Upper lobe of left lung (tissue), 6 donors: ENCODE measurements at places on chromosomes 5 and 9.

- DNase-seq: no peak
These were observed 57.1 kb downstream of the KCNIP1 start for GRCh38 chr5:170560938-170561337.

DNA sequence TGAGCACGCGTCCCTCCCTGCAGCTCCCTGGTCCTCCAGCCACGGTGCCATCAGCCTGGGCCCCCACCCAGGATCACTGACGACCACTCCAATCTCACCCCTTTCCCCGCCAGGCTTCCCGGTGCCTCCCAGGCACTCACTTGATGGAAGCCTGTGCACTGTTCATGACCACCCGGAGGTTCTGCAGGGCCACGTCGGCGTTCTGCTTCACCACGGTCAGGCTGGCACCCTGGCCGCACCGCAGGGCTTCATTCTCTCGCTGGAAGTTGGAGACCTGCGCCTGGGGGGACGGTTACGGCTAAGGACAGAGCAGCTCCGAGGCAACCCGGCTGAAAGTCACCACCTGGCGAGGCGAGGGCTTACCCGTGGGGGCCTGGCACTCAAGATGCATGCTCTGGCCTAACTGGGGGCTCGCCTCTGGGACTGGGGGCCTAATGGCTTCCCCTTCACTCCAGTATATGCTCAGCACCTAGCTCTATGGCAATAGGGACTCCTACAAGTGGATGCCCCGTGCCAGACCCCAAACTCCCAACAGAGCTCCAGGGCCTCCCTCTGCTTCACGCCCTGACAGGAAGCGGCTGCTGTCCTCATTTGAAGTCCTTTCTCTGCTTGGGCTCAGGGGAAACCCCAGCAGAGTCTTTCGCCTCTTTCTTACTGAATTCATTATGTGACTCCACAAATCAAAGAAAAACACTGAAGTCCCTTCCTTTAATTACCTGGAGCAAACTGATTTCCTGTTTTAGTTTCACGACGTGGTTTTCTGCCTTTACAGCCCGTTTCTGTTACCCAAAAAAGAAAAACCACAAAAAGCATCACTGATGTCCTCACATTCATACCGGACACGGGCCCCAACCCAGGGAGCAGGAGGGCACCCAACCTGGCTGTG lies 4.2 kb upstream of the SNAPC4 start:
- DNase-seq: peak; percentile 72

DNA sequence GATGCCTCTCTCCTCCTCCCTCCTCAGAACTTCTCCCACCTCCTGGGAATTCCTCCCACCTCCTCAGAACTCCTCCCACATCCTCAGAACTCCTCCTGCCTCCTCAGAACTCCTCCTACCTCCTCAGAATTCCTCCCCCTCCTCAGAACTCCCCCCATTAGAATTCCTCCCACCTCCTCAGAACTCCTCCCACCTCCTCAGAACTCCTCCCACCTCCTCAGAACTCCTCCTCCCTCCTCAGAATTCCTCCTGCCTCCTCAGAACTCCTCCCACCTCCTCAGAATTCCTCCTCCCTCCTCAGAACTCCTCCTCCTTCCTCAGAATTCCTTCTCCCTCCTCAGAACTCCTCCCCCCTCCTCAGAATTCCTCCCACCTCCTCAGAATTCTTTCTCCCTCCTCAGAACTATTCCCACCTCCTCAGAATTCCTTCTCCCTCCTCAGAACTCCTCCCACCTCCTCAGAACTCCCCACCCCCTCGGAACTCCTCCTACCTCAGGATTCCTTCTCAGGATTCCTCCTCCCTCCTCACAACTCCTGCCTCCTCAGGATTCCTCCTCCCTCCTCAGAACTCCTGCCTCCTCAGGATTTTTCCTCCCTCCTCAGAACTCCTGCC lies 23.9 kb downstream of the SLC46A2 start:
- DNase-seq: no peak

- DNase-seq: no peak
These were observed 108.4 kb upstream of the LARP1 start for GRCh38 chr5:154646745-154647113.

- DNase-seq: no peak
These were observed 45.7 kb downstream of the CYFIP2 start for GRCh38 chr5:157311595-157311994.
